D341Med (cell line): ENCODE measurements at places on chromosomes 5 and 9.

DNA sequence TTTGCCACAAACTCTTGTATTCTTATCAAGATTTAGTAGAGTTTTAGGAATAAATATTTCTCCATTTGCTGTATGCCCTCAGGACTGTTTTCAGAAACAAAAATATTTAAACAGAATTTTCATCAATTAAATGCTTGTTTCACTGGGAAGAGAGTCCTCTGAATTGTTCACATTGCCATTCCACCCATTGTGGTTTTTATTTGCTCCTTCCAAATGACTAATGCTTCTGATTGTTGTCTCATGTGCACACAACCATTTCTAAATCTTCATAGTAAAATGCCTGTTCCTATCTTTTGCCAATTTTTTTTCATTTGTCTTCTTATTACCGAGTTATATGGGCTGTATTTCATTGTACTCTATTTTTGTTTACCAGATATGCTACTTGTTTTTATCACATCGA is 10.6 kb downstream of the MARCOL start:
- no peak for DNase-seq

DNA sequence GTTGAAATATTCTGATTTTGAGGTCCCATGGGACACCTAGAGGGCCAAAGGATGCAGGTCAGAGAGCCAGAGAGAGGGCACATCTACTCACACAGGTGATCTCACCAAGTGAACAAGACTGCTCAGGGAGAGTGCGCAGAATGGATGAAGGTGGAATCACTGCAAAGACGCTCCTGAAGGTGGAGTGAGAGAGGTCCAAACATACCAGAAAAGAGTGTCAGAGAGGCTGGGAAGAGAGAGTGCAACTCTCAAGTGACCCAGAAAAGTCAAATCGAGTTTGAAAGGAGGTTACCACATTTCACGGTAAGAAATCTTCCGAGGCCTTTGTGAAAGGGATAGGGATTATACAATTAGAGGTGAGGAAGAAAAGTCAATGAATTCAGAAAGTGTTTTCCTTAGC is 173.4 kb downstream of the EPB41L4A start:
- DNase-seq: no peak

GRCh38 chr5:165720901-165721300 is 2215.5 kb downstream of the MAT2B start:
- DNase-seq: no peak

- DNase-seq: no peak
Measured at GRCh38 chr9:124496075-124496449, 11.1 kb downstream of the NR5A1 start.

DNA sequence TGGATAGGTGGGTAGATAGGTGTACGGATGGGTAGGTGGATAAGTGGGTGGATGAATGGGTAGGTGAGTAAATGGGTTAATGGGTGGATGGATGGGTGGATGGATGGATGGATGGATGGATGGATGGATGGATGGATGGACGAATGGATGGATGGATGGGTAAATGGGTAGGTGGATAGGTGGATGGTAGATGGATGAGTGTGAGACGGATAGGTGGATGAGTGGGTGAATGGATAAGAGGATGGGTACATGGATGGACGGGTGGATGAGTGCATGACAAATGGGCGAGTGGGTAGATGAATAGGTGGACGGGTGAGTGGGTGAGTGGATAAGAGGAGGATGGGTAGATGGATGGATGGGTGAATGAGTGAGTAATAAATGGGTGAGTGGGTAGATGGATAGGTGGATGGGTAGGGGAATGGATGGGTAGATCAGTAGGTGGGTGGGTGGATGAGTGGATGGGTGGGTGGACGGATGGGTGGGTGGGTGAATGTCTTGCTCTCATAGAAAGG is 179.2 kb downstream of the FGF18 start:
- DNase-seq: no peak

- DNase-seq: no peak
Measured at GRCh38 chr9:88660611-88661010, 125.6 kb downstream of the NXNL2 start.

DNA sequence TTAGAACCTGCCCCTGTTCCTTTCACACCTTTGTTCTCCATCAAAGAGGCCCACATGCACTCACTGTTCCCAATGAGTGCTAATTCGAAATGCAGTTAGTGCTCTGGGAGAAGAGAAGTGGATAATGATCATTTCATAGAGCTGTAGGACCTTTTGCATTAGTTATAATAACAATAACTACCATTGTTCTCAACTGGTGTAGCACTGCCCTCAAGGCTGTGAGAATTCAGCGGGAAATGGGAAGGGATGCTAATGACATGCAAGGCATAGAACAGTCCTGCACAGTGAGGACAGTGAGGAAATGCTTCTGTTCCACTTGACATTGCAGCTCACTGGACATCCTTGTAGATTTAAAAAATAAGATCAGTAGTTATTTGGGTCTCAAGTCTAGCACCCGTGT is 187.4 kb downstream of the FBXL7 start:
- no peak for DNase-seq

DNA sequence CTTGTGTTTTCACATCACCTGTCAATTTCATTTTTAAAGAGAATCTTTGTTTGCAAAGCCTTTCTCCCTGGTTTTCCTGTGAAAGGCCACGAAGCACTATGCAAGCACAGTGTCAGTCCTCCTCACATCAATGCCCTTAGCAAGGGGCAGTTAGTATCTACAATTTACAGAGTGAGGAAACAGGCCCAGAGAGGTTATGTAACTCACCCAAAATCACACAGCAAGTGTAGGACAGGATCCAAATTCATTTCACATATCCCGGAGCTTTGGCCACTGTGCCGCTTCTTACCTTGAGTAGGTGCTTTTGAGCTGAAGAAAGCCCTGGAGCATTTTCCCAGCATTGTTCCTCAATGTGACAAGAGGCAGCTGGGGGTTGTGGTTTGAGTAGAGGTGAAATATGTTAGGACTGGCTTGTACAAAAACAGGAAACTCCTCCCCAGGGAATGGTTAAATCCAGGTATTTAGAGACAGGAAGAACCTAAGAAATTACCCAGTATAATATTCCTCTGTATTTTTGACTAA is 283.8 kb downstream of the NTRK2 start:
- no peak for DNase-seq

DNA sequence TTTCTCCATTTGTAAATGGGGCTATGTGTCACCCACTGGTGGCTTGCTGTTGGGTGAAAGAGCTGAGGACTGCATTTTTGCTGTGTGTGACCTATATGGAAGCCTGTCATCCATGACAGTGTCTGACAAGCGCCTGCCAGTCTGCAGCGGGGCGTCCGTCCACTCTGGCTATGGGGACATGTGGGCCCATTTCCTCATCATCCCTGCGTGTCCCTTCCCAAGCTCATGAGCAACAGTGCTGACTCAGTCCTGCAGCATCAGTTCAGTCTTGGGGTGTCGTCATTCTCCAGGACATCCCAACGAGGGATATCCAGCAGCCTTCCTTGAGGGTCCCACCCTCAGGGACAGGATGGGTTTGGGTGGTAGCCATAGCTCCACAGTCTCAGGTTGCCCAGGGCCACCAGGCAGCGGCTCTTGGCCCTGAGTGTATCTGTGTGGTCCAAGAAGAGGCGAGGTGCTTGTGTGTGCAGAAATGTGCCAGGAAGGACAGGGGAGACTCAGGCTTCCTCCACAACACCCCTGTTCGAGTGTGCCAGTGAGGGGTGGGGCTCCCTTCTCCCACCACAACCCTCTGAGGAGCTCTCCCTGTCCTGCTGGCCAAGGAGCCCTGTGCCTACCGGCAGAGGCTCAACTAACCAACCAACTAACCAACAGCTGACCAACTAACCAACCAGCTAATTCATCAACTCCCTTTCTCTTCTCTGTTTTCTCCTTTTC is 2.1 kb downstream of the FGD3 start:
- DNase-seq: no peak

- no peak for DNase-seq
Measured at GRCh38 chr5:26894719-26895263, 143.6 kb downstream of the CDH9 start.

GRCh38 chr5:154197801-154198491 is 7.4 kb downstream of the GALNT10 start:
- no peak for DNase-seq

- no peak for DNase-seq
Measured at GRCh38 chr5:127702926-127703561, at the start of gene CCDC192. Gene CCDC192 (plus strand): TSS chr5:127703391. CDS start chr5:127703446, 55 bp downstream.

- peak; percentile 83 for DNase-seq
Measured at GRCh38 chr9:35882263-35882848, 12.2 kb upstream of the OR13J1 start.

DNA sequence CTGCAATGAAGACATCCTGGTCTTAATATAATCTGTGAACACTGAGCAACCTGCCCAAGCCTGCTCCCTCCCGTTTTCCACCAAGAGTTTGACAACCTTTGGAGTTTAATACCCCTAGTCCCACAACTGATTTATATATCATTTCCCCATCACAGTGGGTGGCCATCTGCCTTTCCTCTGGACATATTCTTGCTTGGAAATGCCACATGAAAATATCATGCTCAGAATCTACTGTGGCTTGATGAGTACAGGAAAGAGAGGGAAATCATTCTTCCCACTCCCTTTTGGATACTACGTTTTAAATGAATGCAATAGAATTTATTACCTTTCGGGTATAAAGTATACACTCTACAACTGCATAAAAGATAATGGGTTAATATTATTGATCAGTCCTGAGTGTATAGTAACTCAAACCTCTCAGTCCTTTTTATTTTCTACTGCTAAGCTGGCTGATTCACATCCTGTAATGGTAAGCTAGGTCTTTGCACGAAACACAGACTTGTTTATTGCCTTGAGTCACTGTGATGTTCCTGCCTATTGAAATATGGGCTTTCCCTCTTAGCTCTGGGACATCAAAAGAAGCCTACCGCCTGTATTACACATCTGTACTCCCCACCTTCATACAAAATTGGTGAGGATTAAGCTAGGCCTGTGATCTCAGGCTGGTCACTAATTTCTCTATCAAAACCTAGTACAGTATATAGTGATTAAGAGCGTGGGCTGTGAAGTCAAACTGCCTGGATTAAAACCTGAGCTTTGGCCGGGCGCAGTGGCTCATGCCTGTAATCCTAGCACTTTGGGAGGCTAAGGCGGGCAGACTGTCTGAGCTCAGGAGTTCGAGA is 67.6 kb upstream of the NR5A1 start:
- no peak for DNase-seq

- DNase-seq: no peak
Measured at GRCh38 chr5:74765201-74765600, 1.7 kb downstream of the GFM2 start.

DNA sequence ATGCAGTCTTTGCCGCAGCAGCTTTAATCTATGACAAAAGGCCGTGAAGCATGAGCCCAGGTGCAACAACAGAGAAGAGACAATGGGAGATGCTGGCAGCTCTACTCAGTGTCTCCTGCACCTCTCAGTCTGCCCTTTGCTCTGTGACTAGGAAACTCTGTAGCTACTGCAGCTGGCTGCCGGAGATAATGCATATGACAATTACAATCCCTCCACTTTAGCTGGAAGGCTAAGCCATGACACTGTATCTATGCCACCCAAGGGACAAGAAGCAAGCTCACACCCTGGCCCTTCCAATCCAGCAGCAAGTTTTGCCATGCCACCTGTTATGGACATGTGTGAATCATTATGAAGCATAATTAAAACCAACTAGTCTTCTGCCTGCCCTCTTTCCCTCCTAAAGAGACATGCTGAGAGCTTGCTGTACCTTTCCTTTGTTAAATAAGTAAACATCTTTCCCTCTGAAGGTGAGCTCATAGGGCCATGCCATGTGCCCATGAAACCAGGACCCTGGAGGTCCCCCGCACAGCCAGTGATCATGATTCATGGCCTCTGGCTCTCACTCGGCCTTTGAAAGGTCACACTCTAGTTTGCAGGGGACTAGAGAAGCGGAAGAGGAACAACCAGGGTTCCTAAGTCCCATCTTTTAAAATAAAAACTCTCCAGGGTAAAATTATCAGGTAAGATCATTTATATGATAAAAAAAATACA is 219.4 kb downstream of the SPOCK1 start:
- no peak for DNase-seq

DNA sequence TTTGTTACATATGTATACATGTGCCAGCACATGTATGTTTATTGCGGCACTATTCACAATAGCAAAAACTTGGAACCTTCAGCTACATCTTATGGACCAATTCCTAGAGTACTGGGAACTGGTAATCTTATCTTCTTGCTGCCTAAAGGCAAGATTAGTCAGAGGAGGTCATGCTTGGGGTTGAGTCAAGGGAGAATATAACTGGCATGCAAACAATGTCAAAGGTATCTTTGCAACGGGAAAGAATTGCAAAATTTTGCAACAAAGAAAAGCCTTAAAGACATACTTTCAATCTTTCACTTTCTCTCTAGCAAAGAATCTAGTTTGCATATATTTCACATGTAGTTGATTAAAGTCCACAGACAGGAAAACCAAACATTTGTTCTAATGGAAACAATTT is 145.2 kb downstream of the EDIL3 start:
- DNase-seq: no peak

GRCh38 chr5:154971501-154971900 is 30.6 kb downstream of the MRPL22 start:
- no peak for DNase-seq

DNA sequence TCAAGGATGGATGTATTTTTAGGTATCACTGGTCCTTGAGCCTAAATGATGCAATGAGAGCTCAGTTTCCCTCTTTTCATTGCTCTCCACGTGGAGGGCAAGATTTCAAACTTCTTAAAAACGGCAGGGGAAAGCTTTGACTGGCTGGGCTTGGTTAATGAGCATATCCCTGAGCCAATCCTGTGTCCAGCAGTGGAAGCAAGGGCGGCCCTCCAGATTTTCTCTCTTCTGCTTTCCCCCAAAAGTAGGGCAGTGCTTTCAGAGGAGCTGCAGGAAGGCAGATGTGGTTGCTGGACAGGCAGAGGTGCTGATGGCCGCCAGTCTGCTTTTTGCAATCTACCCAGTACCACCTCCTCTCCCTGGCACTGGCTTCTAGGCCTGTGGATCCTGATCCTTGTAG is 30.0 kb upstream of the TBC1D2 start:
- no peak for DNase-seq

GRCh38 chr9:12801187-12801586 is 26.4 kb downstream of the LURAP1L start:
- DNase-seq: no peak

DNA sequence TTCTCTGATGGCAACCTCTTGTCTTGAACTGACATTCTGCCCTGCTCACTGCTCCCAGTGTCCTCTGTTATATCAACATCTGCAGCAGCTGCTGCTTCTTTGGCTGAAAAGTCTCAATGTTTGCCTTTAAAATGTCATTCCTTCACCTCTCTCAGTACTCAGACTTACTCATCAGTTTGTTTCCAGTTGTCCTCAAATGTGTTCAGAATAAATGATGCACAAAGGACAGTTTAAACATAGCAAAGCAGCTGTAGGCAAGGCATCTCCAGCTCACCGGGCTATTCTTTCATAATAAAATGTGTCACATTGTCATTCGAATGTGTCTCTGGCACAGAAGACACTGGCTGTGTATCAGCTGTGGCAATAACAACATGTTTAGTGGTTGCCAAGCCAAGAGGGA is 590.9 kb upstream of the ZNF608 start:
- DNase-seq: no peak
